HTR-8/SVneo (cell line): ENCODE measurements at places on chromosomes 16 and 17.

GRCh38 chr17:64174686-64175456 is 44.9 kb upstream of the ERN1 start:
- no peak for DNase-seq

DNA sequence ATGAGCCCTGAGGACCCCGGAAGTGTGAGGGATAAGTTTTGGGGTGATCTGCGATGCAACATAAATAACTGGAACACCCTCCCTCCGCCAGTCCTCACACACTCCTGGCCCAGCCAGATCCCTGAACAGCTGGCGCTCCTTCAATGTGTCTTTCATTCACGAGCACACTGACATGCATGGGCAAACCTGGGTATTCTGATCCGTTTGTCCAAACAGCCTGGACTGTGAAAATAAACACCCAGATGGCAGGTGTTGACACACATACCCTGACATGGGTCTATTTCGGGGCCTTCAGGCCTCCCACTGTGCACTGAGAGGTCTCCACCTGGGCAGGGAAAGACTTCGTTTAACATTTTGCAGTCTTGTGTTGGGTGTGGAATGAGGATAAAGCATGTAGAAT is 3.0 kb upstream of the CPNE2 start:
- no peak for DNase-seq

GRCh38 chr17:70407506-70407905 is 238.2 kb downstream of the KCNJ2 start:
- no peak for DNase-seq

- DNase-seq = no peak
Measured at GRCh38 chr17:45784293-45784740, at the start of gene CRHR1. TSS of gene CRHR1 (plus strand) at chr17:45784320. CDS start at chr17:45784545, 225 bp downstream.

GRCh38 chr17:8159032-8159400 is 3.7 kb downstream of the VAMP2 start:
- DNase-seq = no peak

GRCh38 chr17:65667656-65668055 is 106.2 kb upstream of the AXIN2 start:
- no peak for DNase-seq

- no peak for DNase-seq
Measured at GRCh38 chr16:84496991-84497390, 7.5 kb downstream of the MEAK7 start.

DNA sequence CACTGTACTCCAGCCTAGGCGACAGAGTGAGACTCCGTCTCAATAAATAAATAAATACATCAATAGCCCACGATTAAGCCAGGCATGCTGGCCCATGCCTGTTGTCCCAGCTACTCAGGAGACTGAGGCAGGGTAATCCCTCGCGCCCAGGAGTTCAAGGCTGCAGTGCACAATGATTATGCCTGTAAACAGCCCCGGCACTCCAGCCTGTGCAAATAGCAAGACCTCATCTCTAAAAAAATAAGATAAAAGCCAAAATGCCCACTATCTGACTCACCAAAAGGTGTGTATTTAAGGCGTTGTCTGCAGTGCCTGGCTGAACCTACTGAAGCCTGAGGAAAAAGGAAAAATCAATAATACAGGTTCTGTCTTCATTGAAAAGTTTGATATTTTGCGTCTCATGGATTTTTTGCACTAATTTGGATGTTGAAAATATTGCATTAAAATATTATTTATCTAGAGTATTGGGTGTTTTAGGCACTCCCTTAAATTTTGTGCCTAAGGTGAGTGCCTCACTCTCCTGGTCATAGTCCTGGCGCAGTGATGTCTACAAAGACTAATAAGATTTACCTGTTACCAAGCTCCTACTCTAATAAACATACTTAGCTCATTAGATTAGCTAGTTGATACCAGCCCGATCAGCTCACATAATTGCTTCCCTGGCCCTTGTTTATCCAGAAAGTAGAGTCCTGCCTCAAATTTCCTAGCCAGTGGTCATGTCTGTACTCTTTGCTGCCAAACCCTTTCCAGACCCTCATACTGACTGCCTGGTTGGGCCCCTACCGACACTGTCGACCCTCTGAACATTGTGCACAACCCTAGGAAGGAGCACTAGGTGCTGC is 24.7 kb upstream of the TOB1 start:
- DNase-seq = no peak

DNA sequence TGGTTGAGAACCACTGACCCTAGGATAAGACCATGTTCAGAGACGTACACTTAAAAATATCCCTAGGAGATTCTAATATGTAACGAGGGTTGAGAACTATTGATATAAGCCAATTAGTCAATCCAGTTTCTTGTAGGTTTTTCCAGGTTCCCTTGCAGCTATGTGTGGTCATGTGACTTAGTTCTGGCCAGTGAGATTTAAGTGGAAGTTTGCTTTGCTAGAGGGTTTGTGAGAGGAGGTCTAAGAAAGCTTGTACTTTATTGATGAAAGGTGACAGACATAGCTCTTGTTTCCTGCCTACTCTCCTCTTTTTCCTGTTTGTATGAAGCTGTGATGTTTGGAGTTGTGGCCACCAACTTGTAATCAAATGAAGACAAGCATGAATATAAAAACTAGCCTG is 110.1 kb upstream of the SIAH1 start:
- no peak for DNase-seq

GRCh38 chr17:49753959-49754391 is 10.0 kb downstream of the FAM117A start:
- DNase-seq = no peak
